Left ventricle myocardium inferior (tissue), 1 donor: ENCODE measurements at places on chromosomes 7 and 10. TPM values are rescaled to one million over a fixed set of nuclear protein-coding genes. Genes with fewer than 3 reads are reported as not detected.

The EBF3 gene
- 6.2 TPM for total RNA-seq

GRCh38 chr10:24418532-24418931, 209.6 kb downstream of the KIAA1217 start:
- no peak for DNase-seq

GRCh38 chr10:88131511-88132139, 268.2 kb downstream of the PTEN start:
- peak; percentile 37 for DNase-seq

DNA sequence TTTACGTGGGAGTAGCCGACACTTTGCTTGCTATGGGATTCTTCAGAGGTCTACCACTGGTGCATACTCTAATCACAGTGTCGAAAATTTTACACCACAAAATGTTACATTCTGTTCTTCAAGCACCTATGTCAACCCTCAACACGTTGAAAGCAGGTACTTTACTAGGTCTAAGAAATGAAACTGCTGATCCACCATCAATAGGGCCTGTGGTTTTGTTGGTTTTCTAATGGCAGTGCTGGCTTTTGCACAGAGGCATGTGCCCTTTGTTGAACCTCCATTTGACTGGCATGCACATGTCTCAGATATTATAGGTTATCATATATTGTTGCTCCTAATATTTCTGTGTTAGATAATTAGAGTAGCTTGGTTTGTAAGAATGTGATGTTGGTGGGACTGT, 123.8 kb downstream of the CFTR start:
- DNase-seq, result no peak

DNA sequence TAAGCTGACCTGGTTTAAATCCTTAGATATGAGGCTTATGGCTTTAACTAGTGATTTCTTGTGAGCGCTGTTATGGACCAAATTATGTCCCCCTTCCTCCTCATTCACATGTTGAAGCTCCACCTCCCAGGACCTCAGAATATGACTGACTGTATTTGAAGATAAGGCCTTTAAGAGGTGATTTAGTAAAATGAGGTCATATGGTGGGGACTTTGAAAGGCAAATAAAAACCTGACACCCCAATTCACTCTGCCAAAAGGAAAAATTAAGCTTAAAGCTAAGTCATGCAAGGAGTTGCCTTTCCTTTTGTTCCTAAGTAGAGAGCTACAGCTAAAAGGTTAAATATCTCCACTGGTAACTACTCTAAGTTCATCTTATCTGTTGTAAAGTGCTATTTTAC, 36.4 kb upstream of the FIGNL1 start:
- no peak for DNase-seq

DNA sequence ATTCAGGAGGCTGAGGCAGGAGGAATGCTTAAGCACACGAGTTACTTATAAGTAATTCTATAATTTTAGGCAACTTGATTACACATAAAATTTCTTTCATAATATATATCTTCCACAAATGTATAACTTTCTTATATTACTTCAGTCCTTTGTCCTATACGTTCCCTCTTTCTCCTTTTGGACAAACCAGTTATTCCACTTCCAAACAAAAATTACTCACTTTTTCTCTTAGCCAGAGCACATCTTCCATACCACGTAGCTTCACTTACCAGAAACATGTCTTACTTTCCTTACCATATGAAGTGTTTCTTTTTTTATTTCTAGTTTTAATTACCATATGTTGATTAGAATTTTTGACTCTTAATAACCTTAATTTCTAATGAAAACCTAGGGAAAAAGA, 64.6 kb downstream of the ARL5B start:
- no peak for DNase-seq

- DNase-seq, result no peak
Measured at GRCh38 chr7:87144173-87144657, 8.0 kb upstream of the DMTF1 start.

DNA sequence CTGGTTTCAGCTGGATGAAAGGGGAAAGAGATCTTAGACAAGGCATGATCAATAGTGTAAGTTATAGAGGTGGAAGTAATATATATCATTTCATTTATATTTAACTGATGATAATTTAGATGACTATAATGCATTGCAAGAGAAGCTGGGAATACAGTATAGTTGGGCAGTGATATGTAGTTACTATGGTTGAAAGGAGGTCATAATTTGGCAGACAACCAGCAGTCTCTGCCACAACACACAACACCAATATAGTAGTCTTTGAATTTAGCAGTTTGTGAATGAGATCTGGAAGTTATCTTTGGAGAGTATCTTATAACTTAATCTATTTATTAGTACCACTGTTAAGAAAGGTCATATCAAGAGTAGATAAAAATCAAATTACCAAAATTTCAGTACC, 39.9 kb downstream of the TAX1BP1 start:
- no peak for DNase-seq

The ANKRD30A gene
- not detected for total RNA-seq

The EN2 gene
- 0.11 TPM for total RNA-seq

- no peak for DNase-seq
Measured at GRCh38 chr7:5766321-5766761, 15.1 kb downstream of the RNF216 start.

GRCh38 chr10:52956461-52956860, 183.9 kb upstream of the MBL2 start:
- DNase-seq, result no peak

DNA sequence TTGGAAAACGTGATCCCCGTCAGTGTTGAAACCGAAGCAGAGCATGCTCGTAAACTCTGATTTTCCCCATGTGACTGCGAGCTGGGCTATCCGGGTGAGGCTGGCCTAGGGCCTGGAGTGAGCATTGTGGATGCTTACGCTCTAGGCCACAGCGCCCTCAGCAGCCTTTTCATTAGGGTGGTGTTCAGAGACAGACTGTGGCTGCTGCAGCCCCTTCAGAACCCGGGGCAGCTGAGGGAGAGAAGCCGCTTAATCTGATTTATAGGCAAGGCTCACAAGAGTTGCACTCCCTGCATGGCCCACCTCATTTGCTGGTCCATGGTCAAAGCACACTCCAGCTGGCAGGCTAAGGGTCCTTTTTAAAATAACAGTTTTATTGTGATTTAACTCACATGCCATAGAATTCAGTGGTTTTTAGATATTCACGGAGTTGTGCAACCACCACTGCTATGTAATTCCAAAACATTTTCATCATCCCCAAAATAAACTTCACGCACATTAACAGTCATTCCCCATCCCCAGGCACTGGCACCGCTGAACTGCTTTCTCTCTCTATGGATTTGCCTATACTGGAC, 72.5 kb downstream of the SYPL1 start:
- DNase-seq, result no peak

The MACC1 gene
- total RNA-seq, result 0.03 TPM

GRCh38 chr7:143223784-143224183, 1.9 kb downstream of the TAS2R40 start:
- no peak for DNase-seq

The C10orf71 gene
- total RNA-seq, result 136 TPM

DNA sequence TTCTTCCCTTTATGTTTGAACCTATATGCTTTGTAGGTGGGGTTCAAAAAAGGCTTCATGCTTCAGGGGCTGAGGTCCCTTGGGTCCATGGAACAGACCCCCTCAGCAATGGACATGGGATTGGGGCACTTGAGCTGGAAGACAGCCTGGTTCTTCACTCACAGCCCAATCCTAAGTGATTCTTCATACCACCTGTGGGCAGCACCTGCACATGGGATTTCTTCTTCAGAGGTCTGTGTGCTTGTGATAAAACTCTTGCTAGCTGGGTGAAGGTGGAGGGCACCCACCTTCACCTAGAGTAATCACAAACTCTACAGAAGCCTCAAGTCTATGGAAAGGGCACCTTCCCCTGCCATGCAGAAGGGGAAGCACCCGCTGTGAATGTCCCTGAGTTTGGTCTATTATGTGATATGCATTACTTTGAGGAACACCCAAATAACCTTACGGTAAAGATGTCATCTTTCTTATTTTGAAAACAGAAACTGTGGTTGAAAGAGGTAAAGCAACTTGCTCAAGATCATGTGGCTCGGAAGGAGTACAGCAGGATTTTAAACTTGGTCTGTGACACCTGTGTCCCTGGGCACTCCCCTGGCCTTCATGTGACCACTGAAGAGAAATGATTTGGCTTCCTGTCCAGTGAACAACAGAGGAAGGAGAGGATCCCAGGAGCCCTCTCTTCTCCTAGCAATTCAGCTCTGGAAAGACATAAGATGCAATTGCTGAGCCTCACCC, 469.5 kb upstream of the ZMIZ1 start:
- no peak for DNase-seq

The FBXL13 gene
- total RNA-seq, result 0.36 TPM

GRCh38 chr10:62724465-62724864, 80.1 kb upstream of the ADO start:
- no peak for DNase-seq

GRCh38 chr7:34131371-34131770, 226.0 kb downstream of the BMPER start:
- DNase-seq, result no peak

GRCh38 chr7:157486007-157486755, 149.4 kb downstream of the DNAJB6 start:
- no peak for DNase-seq

The STOX1 gene
- 0.33 TPM for total RNA-seq

The SEMA4G gene
- total RNA-seq, result 0.52 TPM

DNA sequence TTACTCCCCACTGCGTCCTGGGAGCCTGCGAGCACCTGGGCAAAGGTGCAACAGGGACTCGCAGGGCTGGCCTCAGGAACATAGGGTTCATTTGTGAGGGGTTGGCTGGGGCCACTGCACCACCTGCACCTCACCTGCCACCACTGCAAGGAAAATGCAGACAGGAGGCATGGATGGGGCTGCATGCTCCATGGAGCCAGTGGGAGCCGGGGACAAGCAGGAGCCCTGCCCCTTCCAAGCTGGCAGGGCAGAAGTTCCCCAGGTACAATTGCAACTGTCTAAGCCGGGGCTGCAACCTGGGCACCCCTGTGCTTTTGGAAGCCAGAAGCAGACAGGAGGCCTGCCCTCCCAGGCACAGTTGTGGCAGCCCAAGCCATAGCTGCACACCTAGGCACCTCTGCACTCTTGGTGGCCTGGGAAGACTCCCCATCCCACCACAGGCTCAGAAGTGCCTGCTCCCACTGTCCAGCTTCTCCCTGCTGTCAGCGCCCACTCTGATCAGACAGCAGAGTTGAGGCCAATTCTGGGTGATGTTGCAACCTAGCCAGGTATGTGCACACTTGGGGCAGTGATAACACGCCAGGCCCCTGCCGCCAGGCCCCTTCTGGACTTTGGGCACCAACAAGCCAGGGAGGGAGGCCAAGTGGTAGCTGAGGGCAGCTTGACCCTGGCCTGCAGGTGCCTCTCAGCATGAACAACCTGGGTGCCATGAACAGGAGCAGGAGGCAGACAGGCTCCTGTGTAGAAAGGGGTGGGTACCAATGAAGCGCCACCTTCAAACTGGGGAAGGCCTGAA, 58.2 kb downstream of the TMEM106B start:
- no peak for DNase-seq

The IFIT3 gene
- total RNA-seq, result 6.9 TPM

The ANXA8 gene
- not detected for total RNA-seq

GRCh38 chr10:108412323-108412722, 1247.8 kb upstream of the SORCS1 start:
- no peak for DNase-seq

The AKR1C8 gene
- 0.22 TPM for total RNA-seq

DNA sequence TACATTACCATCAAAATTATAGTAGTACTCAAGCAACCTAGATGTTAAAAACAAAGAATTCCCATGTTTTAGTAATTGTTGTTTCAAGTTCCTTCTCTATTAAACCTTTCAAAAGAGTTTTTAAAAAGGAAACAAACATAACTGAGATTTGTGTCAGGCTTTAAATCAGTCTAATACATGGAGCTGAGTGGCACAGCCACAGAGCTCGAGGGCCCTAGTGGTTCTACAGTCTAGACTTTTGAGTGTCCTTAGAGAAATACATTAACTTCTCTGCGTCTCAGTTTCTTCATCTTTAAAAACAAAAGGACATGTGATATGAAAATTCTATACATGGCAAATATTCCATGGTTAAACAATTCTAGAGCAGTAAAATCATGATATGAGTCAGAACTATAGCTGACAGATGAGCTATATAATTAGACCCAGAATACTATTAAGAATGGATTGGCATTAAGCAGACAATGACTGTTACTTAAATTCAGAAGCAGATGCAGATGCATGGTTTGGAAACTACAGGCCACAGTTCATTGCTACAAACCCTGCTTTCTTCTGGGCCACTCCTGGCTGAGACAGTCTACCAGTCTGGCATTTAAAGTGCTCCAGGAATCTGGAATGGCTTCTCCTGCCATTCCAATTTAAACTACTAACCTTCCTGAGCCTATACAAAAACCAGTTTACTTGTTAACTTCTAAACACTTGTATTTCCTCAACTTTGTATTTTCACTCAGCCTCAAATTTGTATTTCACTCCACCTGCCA, 77.4 kb downstream of the EPC1 start:
- no peak for DNase-seq

DNA sequence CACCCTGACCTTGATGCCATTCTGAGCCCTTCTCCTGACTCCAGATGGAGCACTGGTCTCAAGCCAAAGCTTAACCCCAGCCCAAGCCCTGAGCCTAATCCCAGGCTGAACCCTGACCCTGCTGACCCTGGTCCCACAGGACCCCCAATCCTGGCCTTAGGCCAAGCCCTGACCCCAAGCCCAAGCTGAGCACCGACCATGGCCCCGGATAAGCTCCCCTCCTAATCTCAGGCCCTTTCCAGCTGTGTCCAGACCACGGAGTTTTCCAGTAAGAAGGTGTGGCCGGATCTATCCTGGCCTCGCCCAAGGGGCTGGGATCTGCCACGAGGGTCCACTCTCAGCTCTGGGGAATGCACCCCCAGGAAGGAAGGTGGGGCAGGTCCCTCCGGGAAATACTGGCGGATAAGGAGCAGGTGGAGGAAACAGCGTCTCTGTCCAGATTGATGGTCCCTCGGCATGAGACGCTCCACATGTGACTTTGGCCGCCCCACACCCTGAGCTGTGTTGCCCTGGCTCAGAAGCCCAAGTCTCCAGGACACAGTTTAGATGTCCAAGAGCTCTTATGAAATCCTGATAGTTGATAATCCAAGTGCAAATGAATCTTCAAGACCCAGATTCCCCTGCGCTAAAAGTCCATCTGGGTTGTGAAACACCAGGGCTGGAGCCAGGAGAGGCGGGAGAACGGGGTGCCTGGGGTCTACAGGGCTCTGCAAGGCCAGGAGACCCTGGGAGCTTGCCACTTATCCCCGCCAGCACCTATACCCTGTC, 10.4 kb downstream of the ELN start:
- DNase-seq, result peak; percentile 69

DNA sequence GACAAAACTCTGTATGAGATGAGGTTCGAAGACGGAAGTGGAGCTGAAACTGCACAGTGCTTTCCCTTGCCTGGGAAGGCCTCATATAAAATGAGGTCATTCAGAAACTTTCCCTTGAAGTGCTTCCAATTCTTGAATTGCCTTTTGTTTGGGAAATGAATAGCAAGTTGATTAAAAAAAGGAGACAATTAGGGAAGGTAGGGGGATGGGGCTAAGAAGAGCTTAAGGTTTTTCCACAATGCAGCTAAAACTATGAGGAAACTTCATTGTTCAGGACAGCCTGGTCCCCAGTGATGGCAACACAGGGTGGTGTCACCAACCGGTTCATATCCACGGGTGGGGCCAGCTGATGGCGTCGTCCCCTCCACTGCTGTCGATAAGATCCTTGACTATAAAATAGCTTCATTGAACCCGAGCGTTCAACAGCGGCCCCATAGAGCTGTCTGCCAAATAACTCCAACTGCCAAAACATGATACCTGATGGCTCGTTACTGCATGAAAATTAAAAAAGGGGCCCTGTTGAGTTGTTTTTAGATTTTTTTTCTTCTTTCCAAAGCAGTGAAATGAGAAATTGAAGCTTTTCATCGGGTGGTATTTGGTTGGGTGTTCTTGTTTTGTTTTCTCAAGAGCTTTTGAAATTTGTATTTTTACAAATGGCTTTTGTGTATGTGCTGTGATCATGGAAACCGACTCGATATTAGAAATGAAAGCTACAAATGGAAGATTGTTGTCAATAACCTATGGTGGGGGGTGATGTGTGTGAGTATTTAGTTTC, 2.8 kb upstream of the CELF2 start:
- DNase-seq, result peak; percentile 28
